ENCODE measurements at places on chromosomes 13 and 19. TPM values are rescaled to one million over a fixed set of nuclear protein-coding genes. Genes with fewer than 3 reads are reported as not detected.

SLC1A6 gene
- not detected for total RNA-seq

IGFL1 gene
- total RNA-seq: 0.67 TPM

PGLYRP2 gene
- total RNA-seq: not detected

ZNF575 gene
- total RNA-seq: not detected

PLEKHF1 gene
- 9.2 TPM for total RNA-seq

DACT3 gene
- total RNA-seq: 1.1 TPM

Data from A172 (cell line).